ENCODE measurements at places on chromosomes 7 and 10.

- no peak for DNase-seq
Observed at GRCh38 chr7:140512317-140513000, 33.2 kb upstream of the MKRN1 start.

GRCh38 chr7:33673029-33673700, 232.2 kb upstream of the BMPER start:
- no peak for DNase-seq

- no peak for DNase-seq
Observed at GRCh38 chr10:47322300-47323061, at the start of gene GDF2. Gene GDF2, plus strand, starts transcription at chr10:47322454. Its CDS starts 215 bp downstream, at chr10:47322669.

DNA sequence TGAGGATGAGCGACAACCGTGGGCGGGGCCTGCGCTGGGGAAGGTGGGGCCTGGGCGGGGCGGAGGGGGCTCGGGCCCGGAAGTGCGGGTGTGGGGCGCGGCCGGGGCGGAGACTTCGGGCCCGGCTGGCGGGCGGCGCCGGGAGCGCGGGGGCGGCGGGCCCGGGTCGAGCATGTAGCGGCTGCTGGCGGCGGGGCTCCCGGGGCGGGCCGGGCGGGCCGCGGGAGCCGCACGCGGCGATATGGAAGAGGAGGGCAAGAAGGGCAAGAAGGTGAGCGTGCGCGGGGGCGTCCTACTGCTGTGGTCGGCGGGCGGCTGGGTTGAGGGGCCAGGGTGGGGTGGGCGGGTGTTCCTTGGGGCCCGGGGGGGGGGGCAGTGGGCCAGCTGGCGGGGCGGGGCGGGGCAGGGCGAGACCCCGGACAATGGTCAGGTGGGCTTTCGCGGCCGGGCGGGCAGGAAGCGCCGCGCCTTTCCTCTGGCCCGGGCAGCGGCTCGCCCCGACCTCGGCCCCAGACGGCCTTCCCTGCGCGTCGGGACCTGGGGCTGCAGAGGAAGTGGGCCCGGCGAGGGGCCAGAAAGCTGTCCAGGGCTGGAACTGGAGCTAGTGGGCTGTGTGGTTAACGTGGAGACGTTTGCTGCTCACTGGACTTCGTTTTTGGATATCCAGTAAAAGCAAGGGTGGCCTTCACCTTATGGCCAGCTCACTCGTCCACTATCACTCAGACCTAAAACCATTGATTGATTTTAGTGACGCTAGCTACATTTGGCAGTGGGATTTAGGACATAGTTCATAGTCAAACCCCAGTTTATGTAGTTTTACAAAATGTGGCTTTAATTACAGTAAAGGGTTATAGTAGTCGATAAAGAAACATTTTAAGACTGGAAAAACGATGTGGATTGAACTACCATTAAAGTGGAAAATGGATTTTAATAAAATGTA, at the start of gene CCM2:
CCM2 (plus strand) TSS at position 109 of the 940 bp plus-strand sequence; CDS start at position 242, 133 bp downstream.
- no peak for DNase-seq

GRCh38 chr7:103121641-103122040, 27.3 kb downstream of the NAPEPLD start:
- DNase-seq, result no peak

DNA sequence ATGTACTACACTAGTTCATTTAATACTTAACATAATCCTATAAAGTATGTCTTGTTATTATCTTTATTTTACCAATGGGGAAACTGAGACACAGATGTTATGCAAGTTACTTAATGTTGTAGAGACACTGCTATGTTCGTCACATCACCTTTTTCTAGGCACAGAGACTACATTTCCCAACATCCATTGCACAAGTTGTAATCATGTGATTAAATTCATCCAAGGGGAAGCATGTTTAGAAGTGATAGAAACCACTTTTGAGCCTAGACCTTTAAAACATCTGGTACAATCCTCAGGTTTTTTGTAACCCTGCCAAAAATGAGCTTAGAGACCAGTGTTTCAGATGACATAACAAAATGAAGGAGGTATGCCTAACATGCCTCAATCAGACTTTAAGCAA, 386.8 kb upstream of the HPS1 start:
- DNase-seq, result no peak

- DNase-seq, result no peak
Observed at GRCh38 chr10:70271996-70272924, 11.5 kb downstream of the NPFFR1 start.

DNA sequence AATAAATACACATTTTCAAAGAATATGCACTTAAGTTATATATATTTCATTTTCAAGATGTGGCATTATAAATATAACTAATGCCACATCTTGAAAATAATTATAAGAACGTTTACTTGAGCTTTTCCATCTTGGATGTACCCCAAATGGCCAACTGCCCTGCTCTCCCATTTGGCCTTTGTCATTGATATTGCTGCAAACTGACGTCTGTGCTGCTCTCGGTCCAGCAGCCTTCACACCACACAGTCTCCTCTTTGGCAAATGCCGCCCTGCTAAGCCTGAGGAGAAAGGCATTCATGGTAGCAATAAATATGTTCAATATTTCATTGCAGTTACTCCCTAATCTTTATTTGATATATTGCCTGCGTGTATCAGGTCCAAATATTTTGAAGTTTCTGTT, 384.6 kb upstream of the ADARB2 start:
- DNase-seq, result no peak

DNA sequence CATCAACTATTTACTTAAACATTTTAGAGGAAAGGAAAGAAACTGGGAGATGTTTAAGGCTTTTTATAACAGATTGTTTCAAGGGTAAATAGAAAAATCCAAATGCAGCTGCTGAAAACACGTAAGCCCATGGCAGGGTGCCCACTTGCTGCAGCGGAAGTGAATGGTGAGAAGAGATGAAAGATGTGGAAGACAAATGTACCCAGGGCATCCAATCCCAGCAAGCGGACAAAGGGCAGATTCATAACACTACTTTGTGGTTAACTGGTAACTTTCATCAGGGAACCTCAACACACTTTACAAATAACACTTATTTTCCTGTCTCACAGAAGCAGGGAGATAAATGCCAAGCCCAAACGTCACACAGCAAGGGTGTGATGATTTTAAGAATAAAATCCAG, 358.4 kb downstream of the KCNMA1 start:
- DNase-seq, result peak; percentile 27

DNA sequence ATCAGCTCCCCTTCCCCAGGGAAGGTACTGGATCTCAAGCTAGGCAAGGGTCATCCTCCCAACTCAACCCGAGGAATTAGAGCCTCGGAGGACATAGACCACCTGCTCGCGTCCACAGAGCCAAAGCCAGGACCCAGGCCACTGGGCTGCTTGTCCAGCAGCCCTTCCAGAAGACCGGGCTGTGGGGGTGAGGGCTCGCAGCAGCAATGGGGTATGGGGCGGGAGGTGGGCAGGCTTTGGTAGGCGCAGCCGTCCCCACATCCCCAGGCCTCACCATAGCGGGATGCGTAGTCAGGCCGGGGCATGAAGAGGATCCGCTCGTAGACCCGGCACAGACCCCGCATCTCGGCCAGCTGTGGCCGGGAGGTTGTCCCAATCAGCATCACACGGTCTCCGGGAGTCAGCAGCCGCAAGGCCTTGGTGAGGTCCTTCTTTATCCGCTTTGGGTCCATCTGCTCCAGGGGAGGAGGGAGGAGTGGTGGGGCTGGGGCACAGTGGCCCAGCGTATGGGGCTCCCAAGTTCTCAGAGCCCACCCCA, 5.0 kb upstream of the ASB10 start:
- no peak for DNase-seq

DNA sequence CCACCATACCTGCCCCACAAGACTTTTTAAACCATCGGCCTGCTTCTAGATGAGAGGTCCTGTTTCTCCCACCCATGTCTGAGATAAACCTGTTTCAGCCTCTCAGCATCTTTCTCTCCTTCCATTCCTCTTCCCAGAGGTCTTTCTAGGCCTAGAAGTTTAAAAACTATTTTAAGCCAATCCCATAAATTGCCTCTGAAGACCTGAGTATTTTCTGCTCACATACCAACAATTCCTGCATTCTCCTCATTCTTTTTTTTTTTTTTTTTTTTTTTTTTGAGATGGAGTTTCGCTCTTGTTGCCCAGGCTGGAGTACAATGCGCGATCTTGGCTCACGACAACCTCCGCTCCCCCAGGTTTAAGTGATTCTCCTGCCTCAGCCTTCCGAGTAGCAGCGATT, 262.9 kb upstream of the AUTS2 start:
- DNase-seq, result no peak

DNA sequence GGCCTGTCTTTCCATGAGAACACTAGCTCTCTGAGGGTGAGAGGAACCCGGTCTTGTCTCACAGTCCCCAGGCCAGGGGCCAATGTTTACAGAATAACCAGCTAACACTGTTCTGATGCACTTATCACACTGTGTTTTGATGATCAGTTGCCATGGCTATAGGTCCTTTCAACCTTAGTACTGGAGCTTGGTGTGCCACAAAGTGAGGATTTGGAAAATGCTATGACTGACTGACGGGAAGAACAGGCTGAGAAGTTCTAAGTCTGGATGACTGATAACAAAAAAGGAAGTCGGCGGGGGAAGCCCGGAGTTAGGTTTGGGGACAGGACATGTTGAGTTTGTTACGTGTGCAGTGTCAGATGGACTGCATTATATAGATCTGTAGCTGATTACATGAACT, 141.8 kb downstream of the CTTNBP2 start:
- DNase-seq, result no peak

DNA sequence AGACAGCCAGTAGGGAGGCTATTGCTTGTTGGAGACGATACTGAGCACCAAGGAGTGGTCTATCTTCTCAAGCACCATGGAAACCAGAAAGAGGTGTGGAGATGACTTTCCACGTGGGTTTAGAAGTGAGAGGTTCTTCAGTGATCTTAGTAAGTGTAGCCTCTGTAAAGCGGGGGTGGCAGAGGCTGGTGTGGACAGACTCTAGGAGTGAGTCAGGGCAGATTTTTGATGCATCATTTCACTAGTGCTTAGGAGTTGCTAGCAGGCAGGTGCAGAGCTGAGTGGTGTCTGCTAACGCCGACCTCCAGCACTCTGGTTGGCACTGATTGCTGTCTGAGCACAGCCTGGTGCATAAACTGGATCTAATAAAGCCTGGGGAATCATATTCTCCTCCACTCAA, 78.4 kb upstream of the ADO start:
- no peak for DNase-seq

GRCh38 chr10:3700531-3701076, 84.4 kb downstream of the KLF6 start:
- DNase-seq, result no peak

DNA sequence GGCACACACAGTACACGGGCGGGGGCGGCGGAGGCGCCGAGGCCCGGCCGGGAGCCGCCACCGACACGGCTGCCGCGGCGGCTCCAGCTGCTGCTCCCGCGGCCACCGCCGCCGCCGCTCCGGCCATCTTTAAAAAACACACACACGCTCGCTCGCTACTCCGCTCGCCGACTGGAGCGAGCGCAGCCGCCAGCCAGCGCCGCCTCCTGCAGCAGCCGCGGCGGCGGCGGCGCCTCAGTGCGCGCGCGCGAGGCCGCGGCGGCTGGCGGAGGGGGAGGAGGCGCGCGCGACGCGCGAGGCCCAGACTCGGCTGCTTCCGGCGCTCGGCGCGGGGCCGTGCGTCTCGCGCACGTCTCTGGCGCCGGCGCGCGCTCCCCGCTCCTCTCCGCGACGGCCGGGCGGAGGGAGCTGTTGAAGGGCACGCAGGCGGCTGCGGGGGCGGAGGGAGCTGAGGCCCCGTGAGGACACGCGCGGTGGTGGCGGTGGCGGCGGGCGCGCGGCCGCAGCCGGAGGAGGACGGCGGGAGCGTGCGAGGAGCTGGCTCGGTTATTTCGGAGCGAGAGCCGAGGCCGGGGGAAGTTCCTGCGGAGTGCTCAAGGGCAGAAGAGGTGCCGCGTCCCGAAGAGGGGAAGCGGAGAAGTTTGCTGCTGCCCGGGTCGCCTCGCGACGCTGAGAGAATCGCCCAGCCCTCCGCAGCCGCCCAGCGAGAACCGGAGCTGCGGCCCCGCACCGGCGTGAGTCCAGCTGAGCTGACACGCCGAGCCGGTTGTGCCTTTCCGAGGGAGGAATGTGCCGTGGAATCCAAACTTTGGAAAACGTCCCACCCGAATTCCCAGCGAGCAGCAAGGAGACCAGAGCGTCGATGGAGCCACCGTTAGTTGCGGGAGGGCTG, at the start of gene KDM7A:
KDM7A (minus strand) TSS at position 173 of the 892 bp plus-strand sequence; CDS start at position 127, 46 bp downstream.
- DNase-seq, result peak; percentile 53

DNA sequence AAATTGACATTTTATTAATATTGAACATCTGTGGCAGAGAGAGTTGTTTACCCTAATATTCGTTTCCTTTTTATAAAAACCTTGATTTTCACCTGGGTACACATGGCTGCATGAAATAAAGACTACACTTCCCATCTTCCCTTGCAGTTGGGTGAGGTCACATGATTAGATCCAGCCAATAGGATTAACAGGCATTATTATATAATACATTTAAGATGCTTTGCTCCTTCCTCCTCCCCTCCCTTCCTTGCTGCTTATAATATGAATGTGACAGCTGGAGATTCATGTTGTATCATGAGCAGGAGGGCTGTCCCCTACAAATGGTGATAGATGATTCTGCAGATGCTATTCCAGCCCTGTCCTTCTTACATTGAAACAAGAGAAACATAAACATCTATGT, 146.6 kb downstream of the SH2D4B start:
- DNase-seq, result no peak

DNA sequence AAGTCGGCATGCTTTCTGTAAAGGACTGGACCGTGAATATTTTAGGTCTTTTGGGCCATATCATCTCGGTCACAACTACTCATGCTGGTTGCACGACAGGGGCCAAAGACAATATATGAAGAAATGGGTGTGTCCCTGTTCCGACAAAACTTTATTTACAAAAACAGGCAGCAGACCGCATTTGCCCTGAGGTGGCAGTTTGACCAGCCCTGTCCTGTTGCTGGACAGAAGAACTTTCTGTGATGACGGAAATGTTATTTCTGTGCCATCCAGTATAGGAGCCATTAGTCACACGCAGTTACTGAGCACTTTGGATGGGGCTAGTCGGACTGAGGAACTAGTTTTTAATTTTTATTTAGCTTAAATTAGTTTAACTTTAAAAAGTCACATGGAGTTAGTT, 112.8 kb upstream of the CARD11 start:
- no peak for DNase-seq

DNA sequence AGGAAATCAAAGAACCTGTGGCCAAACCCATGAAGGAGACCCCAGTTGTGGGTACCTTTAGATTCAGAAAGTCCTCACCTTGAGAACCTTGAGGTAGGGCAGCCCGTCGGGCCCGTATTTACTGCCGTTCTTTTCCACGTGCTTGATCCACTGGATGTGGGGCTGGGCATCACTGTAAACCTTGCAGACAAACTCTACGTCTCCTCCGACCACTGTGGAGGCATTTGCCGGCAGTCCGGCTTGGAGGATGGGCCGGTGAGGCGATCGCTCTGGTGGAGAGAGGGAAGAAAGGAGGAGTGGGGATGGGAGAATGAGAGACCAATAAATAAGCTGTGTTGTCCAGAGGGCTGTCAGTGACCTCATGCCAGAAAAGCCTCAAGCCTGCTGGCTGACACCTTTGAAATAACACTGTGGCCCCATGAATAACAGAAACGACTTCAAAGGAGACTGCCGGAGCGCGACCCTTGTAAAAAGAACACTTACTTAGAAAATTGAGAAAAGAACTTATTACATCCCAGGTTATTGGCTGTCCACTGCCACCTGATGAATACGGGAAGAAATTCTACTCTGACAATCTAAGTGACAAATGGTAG, 78.2 kb downstream of the FGFR2 start:
- DNase-seq, result no peak
